Epithelial cell of proximal tubule (primary cell): ENCODE measurements at places on chromosomes 6 and 20. TPM values are rescaled to one million over a fixed set of nuclear protein-coding genes. Genes with fewer than 3 reads are reported as not detected.

Gene SLC4A11
- 3.6 and 5.1 TPM in 2 replicates for total RNA-seq

Gene GATA5
- not detected in 2 replicates for total RNA-seq

Gene PTCHD4
- total RNA-seq, result 0.07 and 1.3 TPM in 2 replicates

Gene ZC2HC1B
- not detected in 2 replicates for total RNA-seq

Gene COX4I2
- total RNA-seq, result not detected in 2 replicates

- DNase-seq, result no peak
These were observed 9.4 kb downstream of the SPDEF start for GRCh38 chr6:34546551-34547321.

DNA sequence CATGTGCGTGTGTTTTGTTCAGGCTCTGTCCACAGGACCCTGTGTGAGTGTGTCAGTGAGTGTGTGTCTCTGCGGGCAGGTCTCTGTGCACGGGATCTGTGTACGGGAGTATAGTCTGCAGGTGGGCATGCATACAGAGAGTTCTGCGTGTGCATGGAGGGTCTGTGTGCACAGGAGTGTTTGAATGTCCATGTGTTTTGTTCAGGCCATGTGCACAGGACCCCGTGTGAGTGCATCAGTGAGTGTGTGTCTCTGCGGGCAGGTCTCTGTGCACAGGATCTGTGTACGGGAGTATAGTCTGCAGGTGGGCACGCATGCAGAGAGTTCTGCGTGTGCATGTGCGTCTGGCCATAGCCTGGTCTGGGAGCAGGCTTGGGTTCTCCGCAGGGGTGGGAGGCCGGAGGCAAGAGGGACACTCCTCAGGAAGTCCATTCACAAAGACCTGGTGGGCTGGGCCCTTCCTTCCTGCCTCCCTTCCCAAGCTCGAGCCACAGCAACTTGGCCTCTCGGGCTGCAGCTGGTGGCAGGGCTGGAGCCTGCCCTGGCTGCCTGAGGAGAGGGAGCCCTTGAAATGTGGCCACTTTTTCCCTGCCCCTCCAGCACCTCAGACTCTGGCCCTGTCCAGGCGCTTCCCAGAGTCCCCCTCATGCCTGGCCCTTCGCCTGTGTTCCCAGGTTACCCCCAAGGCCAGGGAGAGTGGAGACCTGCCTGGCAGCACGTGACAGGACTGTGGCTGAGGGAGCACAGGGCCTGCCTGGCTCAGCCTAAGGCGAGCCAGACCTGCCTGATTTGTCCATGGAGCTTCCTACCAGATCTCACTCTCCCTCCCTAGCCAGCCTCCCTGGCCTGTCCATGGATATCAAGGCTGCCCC is 6.8 kb downstream of the HSPA12B start:
- no peak for DNase-seq

DNA sequence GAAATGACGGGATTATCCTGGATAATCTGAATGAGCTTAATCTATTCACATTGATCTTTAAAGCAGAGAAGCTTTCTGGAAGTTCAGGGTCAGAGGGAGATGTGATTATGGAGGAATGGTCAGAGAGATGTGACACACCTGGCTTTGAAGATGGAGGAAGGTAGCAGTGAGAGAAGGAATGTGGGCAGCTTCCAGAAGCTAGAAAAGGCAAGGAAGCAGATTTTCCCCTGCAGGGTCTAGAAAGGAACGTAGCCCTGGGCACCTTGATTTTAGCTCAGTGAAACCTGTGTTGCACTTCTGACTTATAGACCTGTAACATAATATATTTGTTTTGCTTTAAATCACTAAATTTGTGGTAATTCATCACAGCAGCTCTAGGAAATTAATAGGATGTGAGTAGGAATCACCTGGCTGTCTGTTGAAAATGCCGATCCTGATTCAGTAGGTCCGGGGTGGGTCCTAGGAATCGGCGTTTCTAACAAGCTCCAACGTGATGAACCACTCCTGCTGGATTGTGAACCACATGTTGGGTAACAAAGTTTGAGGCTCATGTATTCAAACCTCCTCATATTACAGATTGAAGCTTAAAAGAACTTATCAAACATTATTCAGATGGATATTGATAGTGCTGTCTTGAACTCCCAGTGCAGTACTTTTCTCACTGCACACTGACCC is 157.0 kb downstream of the GJA1 start:
- DNase-seq, result no peak

DNA sequence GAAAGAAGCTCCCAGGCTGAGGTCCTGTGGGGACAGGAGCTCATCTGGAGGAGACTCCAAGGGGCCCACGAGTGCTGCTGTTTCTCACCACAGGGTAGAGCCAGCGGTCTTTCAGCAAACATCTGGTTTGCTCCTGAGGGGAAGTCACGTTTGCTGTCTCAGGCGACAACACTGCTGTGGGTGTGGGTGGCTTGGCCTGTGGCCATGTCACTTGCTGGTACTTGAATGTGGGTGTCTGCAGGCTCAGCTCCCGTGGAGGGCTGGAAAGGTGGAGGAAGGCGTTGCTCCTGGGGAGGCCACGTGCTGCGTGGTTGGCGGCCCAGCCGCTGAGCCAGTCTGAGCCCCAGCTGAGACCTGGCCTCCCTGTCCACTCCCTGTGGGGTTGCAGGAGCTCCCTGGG is 52.8 kb upstream of the MPC1 start:
- no peak for DNase-seq
